ENCODE measurements at places on chromosomes 1 and 21.

- DNase-seq, result peak; percentile 15
Observed at GRCh38 chr1:19606817-19607642, 37.1 kb upstream of the NBL1 start.

DNA sequence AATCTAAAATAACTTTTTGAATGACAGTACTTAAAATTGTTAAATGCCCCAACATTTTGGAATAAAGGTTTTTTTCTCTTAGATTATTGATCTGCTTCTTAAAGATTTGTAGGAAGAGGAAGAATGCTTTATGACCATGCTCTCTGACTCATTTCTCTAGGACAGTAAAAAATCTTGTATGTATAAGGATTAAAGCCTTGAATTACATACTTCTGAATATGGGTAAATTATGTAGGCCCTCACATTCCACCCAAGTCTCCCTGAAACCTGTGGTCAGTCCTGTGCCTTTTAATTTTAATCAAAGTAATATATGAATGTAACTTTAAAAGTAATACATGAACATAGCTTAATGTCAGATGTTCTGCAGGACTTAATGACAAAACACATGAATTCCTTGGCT is 50.5 kb downstream of the ABCD3 start:
- no peak for DNase-seq

GRCh38 chr1:221868593-221869303 is 126.9 kb upstream of the DUSP10 start:
- no peak for DNase-seq

DNA sequence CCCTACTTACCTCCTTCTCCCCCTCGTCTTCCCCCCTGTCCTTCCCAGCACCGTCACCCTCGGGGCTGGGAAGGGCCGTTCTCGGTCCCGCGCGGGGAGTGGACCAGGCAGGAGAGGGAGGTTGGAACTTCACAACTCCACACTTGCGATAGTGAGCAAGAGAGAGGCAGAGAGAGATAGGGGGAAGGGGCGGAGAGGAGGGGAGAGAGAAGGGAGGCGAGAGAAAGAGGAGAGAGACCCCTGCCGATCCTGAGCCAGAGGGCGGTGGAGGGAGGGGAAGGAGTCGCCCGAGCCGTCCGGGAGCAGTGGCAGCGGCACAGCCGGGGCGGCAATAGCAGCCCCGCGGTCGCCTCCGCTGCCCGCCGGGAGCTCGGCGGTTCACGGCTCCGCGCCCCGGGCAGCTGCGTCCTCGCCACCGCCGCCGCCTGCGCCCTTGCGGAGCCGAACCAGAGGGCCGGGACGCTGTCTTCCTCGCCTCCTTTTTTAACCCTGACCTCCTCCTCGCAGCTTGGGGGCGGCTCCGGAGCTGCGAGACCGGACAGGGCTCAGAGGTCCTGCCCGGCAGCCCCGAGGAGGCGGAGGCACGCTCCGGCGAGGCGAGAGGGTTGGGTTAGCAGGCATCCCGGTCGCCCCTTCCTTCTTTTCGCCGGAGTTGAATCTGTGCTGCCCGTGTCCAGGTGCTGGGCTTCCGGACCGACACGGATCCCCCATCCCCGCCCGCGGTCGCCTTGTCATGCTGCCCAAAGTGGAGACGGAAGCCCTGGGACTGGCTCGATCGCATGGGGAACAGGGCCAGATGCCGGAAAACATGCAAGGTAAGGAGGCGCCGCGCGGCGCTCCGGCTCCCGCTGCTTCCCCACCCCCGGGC is 11.7 kb downstream of the NR5A2 start:
- no peak for DNase-seq

GRCh38 chr1:182170891-182171461 is 109.5 kb upstream of the ZNF648 start:
- no peak for DNase-seq

- no peak for DNase-seq
Observed at GRCh38 chr1:160761046-160761445, 22.0 kb downstream of the SLAMF7 start.

DNA sequence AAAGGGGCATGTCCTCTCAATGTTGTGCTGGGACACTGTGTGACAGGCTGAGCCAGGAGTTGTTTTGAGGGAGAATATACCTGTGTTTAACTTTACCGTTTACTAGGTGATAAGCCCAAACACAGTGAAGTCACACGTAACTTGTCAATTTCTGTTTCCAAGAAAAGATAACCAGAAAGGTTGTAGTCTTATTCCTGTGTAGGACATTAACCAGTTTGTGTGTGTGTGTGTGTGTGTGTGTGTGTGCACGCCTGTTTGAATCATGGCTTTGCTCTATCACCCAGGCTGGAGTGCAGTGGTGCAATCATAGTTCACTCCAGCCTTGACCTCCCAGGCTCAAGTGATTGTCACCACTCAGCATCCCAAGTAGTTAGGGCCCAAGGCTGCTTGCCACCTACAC is 83.6 kb downstream of the MRPS6 start:
- no peak for DNase-seq

DNA sequence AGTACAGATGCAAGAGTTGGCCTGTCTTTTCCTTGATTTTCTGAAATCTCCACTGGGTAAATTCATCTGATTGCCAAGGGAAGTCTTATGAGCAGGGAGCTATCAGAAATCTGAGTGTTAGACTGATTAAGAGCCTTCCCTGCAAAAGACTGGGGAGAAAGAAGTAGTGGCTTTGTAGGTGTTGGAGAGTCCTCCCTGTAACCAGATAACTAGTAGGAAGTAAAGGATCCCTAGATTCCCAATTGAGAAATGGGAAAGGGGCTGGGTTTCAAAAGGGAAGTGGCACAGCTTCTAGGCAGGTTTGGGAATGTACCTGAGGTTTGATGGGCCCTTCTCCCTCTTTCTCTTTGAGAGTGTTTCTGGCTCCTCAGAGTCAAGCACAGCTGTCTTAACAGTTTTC is 2.1 kb downstream of the TLCD4 start:
- DNase-seq, result no peak

DNA sequence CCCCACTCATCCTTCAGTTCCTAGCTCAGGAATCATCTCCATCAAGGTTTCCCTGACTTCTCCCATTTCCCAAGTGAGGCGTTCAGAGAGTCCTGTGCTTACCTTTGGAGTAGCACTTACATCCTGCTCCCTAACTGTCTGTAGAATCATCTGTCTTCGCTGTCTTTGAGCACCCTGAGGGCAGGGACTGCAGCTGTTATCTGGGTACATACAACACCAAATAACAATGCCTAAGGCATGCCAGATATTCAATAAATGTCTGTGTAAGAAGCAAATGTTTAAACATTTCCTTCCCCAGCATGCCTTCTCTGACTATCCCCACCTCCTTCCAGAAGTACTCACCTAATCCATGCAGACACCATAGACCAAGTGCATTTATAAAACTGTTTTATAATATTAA is 65.4 kb downstream of the JAK1 start:
- DNase-seq, result no peak

DNA sequence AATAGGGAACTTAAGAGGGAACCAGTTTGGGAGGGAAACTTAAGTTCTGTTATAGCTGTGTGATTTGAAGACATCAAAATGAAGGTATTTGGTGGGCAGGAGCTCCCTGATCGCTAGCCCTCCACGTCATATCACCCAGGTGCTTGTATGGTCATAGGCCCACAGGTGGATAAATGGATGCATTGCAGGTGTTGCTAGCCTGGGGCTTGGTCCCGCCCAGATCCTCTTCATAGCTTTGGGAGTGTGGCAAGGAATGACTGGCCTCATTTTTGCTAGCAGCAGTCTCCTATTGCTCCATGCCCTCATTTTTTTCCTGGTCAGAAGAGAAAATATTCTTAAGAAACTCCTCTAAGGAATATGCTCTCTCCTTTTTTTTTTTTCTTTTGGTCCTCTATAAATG is 11.3 kb downstream of the GNPAT start:
- no peak for DNase-seq

DNA sequence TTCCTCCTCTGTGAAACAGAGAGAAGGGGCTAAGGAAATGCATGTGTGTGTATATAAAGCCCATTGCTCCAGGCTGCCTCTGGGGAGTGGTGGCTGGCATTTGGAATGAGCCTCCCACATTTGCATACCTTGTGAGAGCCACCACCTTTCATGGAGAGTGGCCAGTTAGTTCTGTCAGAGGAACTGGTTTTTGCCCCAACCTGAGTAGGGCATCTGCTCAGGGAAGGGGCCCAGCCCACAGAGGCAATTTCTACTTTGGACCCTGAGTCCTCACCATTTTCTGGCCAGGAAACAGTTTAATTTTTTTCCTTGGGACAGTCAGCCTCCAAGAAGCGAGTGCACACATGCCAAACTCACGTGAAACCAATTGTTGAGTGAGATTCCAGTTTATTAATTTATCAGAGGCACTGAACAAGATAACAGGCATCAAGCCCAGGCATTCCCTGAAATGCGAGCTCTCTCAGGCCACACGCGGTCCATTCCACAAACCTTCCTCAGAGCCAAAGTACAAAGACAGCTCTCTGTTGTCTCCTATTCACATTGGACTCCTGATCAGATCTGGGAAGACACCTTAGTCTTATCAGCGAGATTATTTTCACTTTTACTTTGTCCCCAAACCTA is 1.0 kb upstream of the SLC6A9 start:
- DNase-seq, result no peak

DNA sequence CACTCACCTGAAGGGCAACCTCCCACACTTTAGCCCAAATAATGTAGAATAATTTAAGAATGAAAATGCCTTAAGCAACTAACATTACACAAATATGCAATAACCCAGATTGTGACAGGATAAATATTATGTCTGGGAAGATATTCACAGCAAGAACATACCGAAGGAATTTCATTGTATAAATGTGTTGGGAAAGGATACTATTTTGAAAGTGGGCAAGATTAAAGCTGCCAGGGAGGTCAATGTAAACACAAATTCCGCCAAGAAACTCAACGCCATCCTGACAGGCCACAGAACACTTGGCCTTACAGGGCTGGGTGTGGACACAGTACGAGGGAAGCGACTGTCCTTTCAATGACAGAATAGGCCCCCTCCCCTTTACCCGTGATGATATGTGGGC is 173.3 kb downstream of the RUNX1 start:
- DNase-seq, result no peak

GRCh38 chr1:156525071-156525501 is 24.5 kb upstream of the MEF2D start:
- DNase-seq, result no peak

GRCh38 chr1:15918962-15919715 is 56.8 kb downstream of the ZBTB17 start:
- peak; percentile 56 for DNase-seq

- no peak for DNase-seq
Observed at GRCh38 chr1:200314085-200314750, 95.6 kb downstream of the ZNF281 start.

DNA sequence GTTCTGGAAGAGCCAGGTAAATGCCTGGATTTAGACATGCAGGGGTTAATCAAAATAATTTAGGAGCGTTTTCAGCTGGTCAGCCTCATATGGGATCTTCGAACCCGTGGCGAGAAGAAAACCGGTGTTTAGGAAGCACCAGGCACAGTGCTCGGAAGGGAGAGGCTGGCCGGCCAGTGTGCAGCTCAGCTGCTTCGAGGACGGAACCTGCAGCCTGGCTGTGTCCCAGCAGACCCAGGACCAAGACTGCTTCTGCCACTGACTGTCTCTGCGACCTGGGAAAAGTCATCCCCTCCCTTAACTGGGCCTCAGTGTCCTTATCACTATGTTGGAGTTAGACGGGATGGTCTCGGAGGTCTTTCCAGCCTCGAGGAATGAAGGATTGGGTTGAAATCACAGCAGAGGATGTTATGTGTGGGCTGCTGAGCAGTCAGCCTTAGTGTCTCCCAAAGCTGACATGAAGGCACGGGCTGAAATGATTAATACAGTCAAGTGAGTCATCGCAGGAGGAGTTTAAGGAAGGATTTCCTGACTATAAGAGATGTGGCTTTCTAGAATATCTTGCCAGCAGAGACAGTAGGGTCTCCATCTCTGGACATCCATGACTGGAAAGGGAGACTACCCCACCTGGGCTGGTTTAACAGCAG is 20.8 kb downstream of the PPFIA4 start:
- DNase-seq, result no peak
